ENCODE measurements at places on chromosomes 12 and 14. TPM values are rescaled to one million over a fixed set of nuclear protein-coding genes. Genes with fewer than 3 reads are reported as not detected.

RDH5 gene
- total RNA-seq: 4.4 TPM

LRTM2 gene
- total RNA-seq: not detected

TMEM52B gene
- total RNA-seq: 2.3 TPM

DNA sequence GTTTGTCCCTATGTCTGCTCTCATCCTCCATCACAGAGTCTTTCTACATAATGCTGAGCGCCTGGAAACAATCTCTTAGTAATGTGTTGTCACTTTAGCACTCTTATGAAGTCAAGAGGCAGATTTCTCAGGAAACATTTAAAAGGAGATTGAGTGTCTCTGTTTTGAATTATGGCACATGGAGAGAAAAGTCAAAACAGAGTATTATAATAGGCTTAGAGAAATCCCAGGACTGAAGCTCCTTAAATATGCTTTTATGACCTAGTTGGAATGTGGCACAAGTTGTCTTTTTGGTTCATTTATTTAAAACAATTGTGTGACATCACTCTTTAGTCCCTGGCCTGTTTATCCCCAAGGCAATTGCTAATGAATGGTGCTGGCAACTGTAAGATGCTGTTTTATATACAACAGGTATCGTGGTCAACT, 117.8 kb upstream of the HIF1A start:
- DNase-seq: no peak

DNA sequence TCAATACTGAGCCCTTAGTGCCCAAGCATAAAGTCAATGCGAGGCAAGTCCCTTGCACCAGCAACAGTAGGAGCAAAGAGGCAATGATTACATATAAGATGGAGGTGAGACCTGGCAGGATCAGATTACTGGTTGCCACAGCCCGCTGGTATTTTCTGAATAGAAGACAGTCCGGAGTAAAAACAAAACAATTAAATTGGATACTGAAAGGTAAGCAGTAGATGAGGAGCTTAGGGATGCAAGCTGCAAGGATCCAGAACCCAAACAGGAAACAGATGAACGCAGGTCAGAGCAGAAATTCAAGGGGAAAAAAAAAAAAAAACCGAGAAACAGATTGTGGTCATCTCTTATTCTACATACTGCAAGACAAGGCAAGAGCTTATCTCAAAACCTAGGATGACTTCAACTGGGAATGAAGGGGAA, 119.6 kb downstream of the MED13L start:
- DNase-seq: no peak

LACRT gene
- not detected for total RNA-seq

Data from lung (tissue), 17 donors.